ENCODE measurements at places on chromosomes 7 and 10.

DNA sequence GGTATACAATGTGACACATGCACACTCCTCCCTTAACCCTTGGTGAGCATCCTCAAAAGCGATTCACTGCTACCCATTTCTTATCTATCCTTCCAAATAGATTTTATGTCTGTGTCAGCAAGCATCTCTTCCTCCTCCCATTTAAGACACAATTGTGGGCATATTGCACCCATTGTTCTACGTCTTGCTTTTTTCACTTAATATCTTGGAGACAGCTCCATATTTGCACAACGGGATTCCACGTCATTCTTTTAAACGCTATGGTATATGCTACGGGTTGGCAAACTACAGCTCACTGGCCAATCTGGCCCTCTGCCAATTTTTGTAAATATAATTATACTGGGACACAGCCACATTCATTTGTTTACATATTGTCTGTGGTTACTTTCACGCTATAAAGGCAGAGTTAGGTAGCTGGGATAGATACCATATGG is 88.6 kb downstream of the RNF216 start:
- peak; percentile 90 for DNase-seq

DNA sequence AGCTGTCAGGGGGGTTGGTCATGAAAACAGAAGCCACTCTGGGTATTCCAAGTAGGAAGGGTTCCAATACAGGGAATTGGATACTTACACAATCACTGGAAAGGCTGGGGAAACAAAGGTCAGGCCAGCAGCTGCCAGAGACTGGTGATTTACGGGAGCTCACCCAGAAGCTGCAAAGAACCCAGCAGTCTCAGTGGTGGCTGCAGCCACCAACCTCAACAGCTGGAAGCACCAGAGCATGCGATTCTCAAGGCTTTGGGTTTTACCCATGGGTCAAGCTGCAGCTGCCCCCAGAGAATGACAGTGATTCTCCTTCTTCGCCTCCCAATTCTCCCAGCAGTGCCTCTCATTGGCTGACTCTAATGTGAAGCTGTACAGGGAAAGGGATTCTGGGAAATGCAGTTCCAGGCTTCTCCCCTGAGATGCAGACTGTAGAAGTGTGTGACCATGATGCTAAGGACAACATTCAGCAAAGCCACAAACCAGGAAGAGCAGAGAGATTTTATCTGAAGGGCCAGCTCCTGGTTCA is 107.2 kb upstream of the TCF7L2 start:
- peak; percentile 33 for DNase-seq

DNA sequence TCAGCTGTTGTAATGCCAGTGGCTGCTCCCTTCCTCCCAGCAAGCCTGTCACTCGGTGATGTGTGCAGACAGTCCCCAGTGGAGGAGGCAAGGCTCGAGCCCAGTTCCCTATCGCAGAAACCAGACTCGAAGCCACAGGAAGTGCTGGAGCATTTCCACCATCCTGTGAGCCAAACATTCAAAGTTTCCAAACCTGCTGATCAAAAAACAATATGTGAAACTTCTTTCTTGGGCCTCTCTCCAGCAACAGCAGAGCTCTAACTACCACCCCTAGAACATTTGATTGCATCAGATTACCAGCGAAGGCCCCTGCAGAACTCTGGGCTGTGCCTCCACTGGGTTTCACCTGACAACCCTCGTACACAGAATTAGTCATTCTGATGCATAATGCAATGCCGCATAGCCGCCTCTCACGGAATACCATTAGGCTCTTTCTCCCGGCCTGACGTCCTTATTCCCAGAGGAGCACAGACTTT is 94.0 kb downstream of the ELMO1 start:
- DNase-seq: peak; percentile 80

DNA sequence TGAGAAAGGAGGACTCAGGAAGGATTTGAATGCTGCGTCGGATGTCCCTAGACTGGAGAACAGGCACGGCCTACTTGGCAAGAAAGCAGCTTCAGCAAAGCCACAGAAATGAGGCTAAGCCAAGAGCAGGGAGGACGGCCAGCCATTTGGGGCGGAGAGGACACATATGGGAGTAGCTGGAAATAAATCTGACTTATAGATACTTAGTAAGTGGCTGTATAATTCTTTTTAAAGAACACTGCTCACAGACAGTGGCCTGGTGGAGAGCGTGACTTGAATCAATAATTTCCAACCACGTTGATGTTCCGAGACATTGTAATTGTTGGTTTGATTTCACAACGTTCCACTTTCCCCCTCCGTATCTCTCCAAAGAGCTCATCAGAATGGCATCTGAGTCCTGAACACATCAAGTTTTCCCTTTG is 67.7 kb upstream of the JCAD start:
- DNase-seq: no peak

GRCh38 chr10:27413387-27413786 is 90.7 kb upstream of the RAB18 start:
- DNase-seq: no peak

GRCh38 chr7:16984375-16984774 is 102.6 kb upstream of the AGR3 start:
- DNase-seq: no peak

DNA sequence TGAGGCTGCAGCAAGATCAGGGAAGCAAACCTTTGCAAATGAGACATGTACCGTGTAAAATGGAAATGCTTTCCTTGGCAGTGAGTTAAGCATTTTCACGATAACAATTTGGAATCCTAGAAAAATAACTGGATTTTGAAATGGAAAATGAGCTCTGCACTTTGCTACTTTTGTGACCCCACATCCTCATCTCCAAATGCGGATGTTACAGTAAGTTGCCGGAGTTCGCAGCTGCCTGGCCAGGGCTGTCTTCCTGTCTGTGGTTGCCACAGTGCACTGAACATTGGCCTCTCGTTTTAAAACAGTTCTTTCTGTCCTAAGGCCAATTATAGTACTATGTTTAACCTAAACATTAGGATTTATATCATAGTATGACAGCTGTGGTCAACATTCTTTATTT is 136.2 kb upstream of the FZD8 start:
- DNase-seq: no peak

DNA sequence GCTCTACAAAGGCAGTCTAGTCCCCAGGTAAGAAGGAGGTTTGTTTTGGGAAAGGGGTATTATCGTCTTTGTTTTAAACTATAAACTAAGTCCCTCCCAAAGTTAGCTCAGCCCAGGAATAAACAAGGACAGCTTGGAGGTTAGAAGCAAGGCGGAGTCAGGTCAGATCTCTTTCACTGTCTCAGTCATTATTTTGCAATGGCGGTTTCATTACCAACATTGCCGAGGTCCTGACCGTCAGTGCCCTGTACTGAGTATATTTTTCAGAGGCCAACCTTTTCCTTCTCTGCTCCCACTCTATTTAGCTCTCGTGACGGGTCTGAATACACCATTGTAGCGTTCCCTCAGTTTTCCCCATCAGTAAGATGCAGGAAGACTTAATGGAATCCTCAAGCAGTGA is 184.5 kb downstream of the PRKCQ start:
- no peak for DNase-seq

- DNase-seq: no peak
These were observed 25.1 kb downstream of the VSTM4 start for GRCh38 chr10:49090189-49090575.

- DNase-seq: no peak
These were observed 591.6 kb upstream of the PFKP start for GRCh38 chr10:2475711-2476217.

GRCh38 chr7:11795231-11795630 is 36.8 kb downstream of the THSD7A start:
- no peak for DNase-seq

GRCh38 chr7:81482600-81483186 is 287.2 kb downstream of the HGF start:
- DNase-seq: peak; percentile 54

DNA sequence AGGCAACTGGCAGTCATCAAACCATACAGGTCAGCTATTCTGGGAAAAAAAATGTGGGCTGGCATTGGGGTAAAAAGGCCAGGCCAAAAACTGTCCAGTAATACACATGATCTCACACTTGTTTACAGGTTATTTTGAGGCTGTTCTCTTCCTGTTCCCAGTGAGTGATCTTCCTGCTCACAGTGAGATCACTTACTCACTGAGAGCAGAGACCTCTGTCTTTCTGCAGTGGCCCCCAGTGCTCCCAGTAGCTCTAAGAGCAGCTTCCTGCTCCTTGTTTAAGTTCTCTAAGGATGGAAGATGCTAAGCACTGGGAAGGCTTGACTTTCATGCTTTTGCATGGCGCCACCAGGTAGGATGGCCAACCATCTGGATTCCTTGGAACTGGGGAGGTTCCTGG is 93.5 kb upstream of the KIAA1217 start:
- DNase-seq: no peak

GRCh38 chr7:42886129-42886528 is 25.7 kb downstream of the C7orf25 start:
- peak; percentile 19 for DNase-seq

GRCh38 chr7:155460926-155461613 is 3.1 kb downstream of the EN2 start:
- DNase-seq: no peak

DNA sequence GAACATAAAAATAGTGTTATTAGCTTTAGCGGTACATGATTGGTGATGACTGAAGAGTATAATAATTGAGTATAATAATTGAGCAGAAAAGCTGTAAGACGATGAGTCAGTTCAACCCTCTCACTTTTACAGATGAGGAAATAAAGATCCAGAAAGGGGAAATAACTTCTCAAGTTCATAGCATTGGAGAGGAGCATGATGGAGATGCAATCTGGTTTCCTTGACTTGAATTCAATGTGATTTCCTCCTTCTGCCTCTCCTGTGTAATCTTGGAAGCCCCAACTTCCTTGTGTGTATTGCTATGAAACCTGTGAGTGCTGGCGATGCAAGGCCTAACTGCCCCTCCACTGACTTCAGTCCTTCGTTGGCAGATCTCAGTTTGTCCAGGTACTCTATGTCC is 265.1 kb downstream of the LRMDA start:
- DNase-seq: no peak

GRCh38 chr10:132685101-132685891 is 100.7 kb downstream of the NKX6-2 start:
- peak; percentile 36 for DNase-seq

- DNase-seq: no peak
These were observed 30.0 kb upstream of the KNDC1 start for GRCh38 chr10:133129859-133130495.

GRCh38 chr7:135240441-135240840 is 6.8 kb downstream of the STRA8 start:
- no peak for DNase-seq

- DNase-seq: no peak
These were observed 40.2 kb downstream of the FOXK1 start for GRCh38 chr7:4722308-4722707.

DNA sequence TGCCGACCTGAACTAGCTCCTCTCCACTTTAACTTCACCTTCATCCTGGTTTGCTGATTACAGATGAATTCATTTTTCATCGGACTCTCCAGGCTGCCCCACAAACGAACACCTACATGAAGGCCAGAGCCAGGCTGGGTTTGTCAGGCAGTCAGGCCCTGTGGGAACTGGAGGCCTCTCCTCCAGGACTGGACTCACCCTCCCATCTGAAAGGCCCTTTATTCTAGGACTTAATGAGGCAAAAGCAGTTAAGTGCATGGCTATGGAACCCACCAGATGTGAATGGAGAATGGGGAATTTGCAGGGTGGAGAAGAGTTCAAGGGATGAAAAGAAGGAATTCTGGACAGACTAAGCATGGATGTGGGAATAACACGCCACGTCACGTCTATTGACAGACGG is 170.8 kb downstream of the ARHGAP12 start:
- DNase-seq: no peak

DNA sequence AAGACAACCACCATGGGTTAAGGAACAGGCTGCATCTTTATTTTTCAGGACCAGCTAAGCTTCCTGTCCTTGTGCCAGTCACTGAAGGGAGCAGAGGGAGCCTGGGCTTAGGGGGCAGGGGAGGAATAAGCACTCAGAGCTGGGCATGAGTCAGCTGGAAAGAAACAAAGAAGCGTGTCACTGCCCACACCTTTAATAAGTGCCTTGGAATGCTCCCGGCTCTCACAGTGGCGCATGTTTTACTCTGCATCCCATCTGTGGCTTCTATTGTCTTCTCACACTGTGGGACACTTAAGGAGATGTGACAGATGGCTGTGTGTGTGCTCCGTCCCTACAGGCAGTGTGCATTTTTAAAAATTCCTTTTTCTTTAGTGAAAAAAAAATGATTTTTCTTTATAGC is 71.7 kb downstream of the MTURN start:
- no peak for DNase-seq

GRCh38 chr10:22791665-22792064 is 77.3 kb upstream of the PIP4K2A start:
- no peak for DNase-seq

- DNase-seq: peak; percentile 64
These were observed 598 bp upstream of the ZEB1 start for GRCh38 chr10:31318382-31318853.

DNA sequence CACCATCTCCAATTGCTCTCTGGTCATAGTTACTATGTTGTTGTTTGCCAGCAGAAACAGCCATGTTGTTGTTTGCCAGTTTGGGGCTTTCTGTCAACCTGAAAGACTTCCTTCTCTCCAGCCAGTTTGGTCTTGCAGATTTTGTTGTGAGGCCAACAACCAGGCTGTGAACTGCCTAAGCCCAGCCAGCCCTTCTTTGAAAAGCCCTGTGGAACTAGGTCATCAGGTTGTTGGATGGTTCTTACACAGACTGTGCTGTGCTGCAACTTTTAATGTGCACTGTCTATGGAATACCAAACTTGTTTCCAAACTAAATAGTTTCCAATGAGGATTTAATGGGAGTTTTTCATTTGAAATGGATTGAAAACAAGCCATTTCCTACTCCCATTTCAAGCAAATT is 592.7 kb upstream of the GALNT17 start:
- DNase-seq: peak; percentile 38

GRCh38 chr10:34771525-34771924 is 43.6 kb downstream of the PARD3 start:
- DNase-seq: no peak

DNA sequence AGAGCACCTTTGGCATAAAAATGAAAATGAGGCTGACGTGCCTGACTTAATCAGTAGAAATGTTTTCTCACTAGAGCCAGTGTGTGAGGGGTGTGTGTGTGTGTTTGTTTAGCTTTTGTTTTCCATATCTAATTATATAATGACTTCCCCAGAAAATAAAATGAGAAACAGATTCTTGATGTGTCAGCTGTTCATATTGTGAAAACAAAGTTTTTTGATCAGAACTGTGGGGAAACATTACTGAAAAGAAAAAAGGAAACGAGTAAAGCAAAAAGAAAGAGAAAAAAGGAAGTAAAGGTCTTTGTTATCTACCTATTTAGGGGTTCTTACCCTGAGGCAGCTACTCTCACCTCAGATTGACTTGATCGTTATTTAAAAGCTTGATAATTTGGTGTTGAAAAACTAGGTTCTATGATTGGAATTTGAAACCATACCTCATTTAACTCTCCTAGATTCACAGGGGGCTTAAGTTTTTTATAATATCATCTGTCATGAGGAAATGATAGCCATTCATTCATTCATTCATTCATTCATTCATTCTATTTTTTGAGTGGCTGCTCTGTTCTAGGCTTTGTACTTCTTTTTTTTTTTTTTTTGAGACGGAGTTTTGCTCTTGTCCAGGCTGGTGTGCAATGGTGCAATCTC is 58.0 kb downstream of the CREM start:
- DNase-seq: no peak

- DNase-seq: no peak
These were observed 346.9 kb upstream of the PRKCQ start for GRCh38 chr10:6926971-6927370.

Measured in lung (tissue), 17 donors.